ENCODE measurements at places on chromosomes 12 and 14. TPM values are rescaled to one million over a fixed set of nuclear protein-coding genes. Genes with fewer than 3 reads are reported as not detected.

Gene SLC7A8
- total RNA-seq: 54.6 TPM

Gene RPS26
- total RNA-seq: 665 TPM

Gene SPTB
- 1.1 TPM for total RNA-seq

Gene DIO2
- 9.3 TPM for total RNA-seq

Gene TNFAIP2
- 16.0 TPM for total RNA-seq

Gene PTCSC3
- total RNA-seq: not detected

- no peaks in the 10 kb centered on the region for H3K27me3 ChIP-seq
- peaks cover 40% of the 10 kb centered on the region for H3K4me1 ChIP-seq
- no peaks in the 10 kb centered on the region for H3K36me3 ChIP-seq
- no peak overlapping the region for H3K4me3 ChIP-seq
- no peak for DNase-seq
These were observed 46.3 kb downstream of the CCNK start for GRCh38 chr14:99527427-99528076.

DNA sequence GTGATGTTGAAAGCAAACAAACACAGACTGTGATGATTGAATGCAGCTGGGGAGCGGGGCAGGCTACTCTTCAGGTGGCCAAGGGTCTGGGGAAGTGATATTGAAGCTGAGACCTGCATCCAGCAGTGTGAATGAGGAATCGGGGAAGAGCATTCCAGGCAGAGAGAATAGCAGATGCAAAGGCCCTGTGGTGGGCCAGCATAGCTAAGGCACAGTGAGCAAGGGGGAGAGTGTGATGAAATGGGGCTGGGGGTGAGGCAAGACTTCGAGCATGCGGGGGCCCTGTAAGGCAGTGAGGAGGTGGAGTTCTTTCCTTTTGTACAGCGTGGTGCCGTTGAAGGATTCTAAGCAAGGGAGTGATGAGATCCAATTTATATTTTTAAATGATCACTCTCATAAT, 77.4 kb downstream of the KCNK13 start:
- no peak overlapping the region for H3K27ac ChIP-seq
- no peak overlapping the region for H3K4me3 ChIP-seq
- no peaks in the 10 kb centered on the region for H3K27me3 ChIP-seq

DNA sequence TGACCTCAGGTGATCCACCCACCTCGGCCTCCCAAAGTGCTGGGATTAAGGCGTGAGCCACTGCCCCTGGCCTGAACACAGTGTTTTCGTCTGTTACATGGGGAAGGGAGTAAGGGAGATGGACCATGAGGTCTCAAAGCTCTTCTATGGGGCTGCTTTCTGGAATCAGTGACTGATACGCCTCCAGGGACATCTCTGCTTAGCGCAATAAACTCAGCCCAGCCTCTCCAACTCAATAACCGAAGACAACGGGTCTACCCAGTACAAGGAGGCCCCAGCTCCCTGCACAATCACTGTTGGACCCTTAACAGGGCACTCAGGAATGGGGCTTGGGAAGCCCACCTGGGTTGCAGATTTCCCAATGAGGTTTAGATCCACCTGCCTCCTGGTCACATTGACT, 42.6 kb upstream of the CHGA start:
- no peak overlapping the region for H3K27ac ChIP-seq
- peaks cover 3% of the 10 kb centered on the region for H3K27me3 ChIP-seq
- DNase-seq: no peak
- no peaks in the 10 kb centered on the region for H3K4me1 ChIP-seq

- H3K27ac ChIP-seq: peak overlapping the region; percentile 96
- no peaks in the 10 kb centered on the region for H3K36me3 ChIP-seq
- H3K4me3 ChIP-seq: peak overlapping the region; percentile 94
- H3K4me1 ChIP-seq: peaks cover 9% of the 10 kb centered on the region
- H3K27me3 ChIP-seq: no peaks in the 10 kb centered on the region
- peak; percentile 86 for DNase-seq
These were observed 539 bp upstream of the HMGA2 start for GRCh38 chr12:65823513-65824375.

DNA sequence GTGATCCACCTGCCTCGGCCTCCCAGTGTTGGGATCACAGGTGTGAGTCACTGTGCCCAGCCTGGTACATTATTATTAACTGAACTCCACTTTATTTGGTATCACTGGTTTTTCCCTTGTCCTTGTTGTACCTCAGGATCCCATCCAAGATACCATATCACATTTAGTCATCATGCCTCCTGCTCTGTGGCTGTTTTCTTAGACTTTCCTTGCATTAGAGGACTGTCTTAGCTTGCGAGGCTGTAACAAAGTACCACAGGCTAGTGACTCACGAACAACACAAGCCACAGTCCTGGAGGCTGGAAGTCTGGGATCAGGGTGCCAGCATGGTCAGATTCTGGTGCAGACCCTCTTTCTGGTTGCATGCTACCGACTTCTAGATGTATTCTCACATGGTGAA, 12.2 kb downstream of the KLC1 start:
- no peaks in the 10 kb centered on the region for H3K27me3 ChIP-seq
- H3K4me1 ChIP-seq: no peaks in the 10 kb centered on the region
- no peak overlapping the region for H3K27ac ChIP-seq
- H3K36me3 ChIP-seq: no peaks in the 10 kb centered on the region
- no peak overlapping the region for H3K4me3 ChIP-seq

- no peaks in the 10 kb centered on the region for H3K4me1 ChIP-seq
- H3K27ac ChIP-seq: no peak overlapping the region
- H3K4me3 ChIP-seq: no peak overlapping the region
- DNase-seq: peak; percentile 72
- peaks cover 10% of the 10 kb centered on the region for H3K27me3 ChIP-seq
These were observed 28.8 kb downstream of the SPRING1 start for GRCh38 chr12:116708826-116709756.

DNA sequence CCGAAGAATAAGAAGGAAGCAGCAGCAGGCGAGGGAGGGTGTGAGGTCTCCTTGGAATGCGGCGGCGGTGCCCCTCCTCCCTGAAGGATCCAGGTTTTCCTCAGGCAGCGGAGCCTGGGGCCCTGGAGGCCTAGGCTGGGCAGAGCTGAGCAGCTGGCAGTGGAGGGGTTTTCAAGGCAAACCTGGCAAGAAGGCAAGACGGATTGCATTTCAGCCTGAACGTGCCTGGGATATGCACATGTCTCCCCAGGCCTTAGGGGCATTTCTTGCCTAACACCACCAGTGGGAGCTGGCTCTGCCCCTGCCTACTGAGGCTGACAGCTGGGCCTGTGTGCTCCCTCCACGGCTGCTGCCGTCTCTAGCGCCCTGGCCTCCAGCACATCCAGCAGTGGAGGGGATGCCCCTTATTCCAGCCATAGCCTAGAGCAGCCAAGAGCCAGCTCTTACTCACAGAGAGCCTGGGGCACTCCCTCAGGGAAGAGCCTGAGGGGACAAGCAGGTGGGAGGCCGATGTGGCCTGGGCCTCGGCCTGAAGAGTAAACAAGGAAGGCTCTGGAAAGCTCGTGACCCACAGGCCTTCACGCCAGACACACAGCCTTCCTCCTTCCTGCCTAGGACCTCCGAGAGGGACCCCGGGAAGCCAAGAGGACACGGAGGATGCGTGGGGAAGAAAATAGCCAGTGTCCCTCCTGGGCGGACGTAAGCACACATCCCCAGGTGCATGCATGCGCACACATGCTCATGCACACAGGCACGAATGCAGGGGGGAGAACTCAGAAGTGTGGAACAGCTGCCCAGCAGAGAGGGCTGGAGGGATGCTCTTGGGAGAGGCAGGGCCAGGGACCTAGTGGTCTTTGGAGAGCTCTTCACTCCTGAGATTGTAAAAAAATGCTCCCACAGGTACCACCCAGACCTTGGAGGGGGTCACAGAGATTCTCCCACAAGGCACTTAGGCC, 23.0 kb upstream of the EIF2B2 start:
- H3K4me1 ChIP-seq: peaks cover 45% of the 10 kb centered on the region
- H3K27ac ChIP-seq: peak overlapping the region; percentile 77
- H3K4me3 ChIP-seq: no peak overlapping the region
- peak; percentile 63 for DNase-seq
- H3K36me3 ChIP-seq: no peaks in the 10 kb centered on the region
- no peaks in the 10 kb centered on the region for H3K27me3 ChIP-seq

DNA sequence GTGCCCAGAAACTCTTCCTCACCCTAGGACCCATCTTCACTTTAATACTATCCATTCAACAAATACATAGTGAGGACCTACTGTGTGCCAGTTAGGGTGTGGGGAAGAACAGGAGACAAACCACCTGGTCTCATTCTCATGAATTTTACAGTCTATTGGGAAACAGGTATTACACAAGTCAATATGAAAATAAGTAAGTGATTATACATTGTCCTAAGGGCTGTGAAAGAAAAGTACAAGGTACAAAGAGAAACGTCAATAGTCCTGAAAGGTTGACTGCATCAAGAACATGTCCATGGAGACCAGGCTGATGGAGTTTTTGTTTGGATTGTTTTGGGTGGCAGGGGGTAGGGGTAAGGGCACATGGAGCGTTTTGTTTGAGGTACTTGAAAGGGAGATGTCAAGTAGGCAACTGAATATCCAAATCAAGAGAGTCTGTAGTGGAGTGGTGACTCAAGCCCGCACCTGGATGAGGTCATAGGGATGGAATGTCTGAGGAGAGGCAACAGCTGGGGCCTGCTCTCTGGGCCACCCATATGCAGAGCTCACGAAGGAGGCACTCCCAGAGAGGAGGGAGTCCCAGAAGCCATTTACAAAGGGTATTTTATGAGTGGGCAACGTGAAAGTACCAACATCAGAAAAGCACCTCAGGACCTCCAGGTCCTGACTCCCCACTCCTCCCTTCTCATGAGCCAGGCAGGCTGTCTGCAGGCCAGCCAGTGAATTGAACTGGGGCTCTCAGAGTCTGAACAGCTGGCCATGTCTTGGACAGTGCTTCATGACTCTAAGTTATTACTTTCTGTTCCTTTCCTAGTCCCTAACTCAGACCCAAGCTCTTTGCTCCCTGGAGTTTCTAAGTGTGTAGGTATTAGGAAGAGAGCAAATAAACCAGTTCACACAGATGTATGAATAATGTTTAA, 272.0 kb downstream of the ZFP36L1 start:
- H3K4me1 ChIP-seq: peaks cover 56% of the 10 kb centered on the region
- H3K27me3 ChIP-seq: no peaks in the 10 kb centered on the region
- H3K27ac ChIP-seq: peak overlapping the region; percentile 99
- no peak overlapping the region for H3K4me3 ChIP-seq
- no peaks in the 10 kb centered on the region for H3K36me3 ChIP-seq
- DNase-seq: peak; percentile 88

DNA sequence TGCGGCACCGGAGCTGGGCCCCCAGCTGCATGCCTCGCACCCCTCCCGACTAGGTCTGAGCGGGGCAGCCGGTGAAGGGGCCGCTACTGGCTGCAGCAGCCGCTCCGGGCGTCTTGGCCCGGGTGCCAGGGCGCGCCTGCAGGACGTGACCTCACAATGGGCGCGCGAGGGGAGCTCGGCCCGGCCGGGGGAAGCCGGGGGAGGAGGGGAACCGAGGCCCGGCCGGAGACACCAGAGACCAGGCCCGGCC, 353 bp downstream of the BAG5 start:
- H3K4me3 ChIP-seq: peak overlapping the region; percentile 100
- H3K27me3 ChIP-seq: no peaks in the 10 kb centered on the region
- peak overlapping the region; percentile 100 for H3K27ac ChIP-seq
- H3K36me3 ChIP-seq: no peaks in the 10 kb centered on the region
- peaks cover 17% of the 10 kb centered on the region for H3K4me1 ChIP-seq
- peak; percentile 70 for DNase-seq

DNA sequence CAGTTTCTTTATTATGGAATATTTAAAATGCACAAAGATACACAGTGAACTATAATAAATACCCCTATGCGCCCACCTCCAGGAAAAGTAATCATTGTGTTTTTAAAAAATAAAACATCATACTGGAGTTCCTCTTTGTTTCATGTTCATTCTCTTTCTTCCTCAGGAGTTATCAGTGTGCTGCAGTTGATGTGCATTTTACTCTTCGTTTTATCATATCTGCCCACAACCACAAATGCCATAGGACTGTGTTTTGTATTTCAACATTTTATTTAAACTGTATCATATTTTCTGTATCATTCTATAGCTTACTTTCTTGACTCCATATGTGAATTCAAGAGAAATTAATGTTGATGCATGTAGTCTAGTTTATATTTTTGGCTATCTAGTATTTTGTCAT, 53.9 kb downstream of the TSHR start:
- DNase-seq: no peak
- H3K27me3 ChIP-seq: no peaks in the 10 kb centered on the region
- no peak overlapping the region for H3K27ac ChIP-seq

GRCh38 chr12:6735448-6736191, 11.8 kb downstream of the COPS7A start:
- no peaks in the 10 kb centered on the region for H3K27me3 ChIP-seq
- H3K4me1 ChIP-seq: no peaks in the 10 kb centered on the region
- no peak overlapping the region for H3K27ac ChIP-seq
- no peak overlapping the region for H3K4me3 ChIP-seq
- peak; percentile 75 for DNase-seq

- H3K4me1 ChIP-seq: no peaks in the 10 kb centered on the region
- no peaks in the 10 kb centered on the region for H3K27me3 ChIP-seq
- peak; percentile 50 for DNase-seq
- H3K36me3 ChIP-seq: no peaks in the 10 kb centered on the region
- H3K4me3 ChIP-seq: no peak overlapping the region
These were observed 170.1 kb upstream of the PWP1 start for GRCh38 chr12:107515446-107515958.

DNA sequence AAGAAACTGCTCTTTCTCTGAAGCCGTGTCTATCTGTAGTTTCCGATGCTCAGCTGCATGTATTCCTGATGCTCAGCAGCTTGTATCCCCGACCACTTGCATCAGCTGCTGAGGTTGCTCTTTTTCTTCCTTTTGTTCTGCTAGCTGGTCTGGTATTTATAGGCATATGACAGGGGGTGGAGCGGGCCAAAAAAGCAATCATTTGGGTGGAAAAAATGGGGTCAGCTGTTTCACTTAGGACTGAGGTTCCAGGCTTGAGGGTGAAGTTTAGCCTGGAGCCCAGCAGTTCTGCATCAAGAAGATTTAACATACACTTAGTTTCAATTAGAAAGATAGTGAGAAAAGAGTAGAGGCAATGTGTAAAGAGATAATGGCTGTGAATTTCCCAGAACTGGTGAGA, 23.6 kb upstream of the AMN1 start:
- H3K27me3 ChIP-seq: no peaks in the 10 kb centered on the region
- H3K4me3 ChIP-seq: no peak overlapping the region
- no peak overlapping the region for H3K27ac ChIP-seq
- H3K36me3 ChIP-seq: no peaks in the 10 kb centered on the region
- peaks cover 12% of the 10 kb centered on the region for H3K4me1 ChIP-seq

All from hepatocyte (in vitro differentiated cells).